ENCODE measurements at places on chromosomes 2 and 18.

GRCh38 chr2:69227716-69228115 is 159.3 kb downstream of the GFPT1 start:
- no peak for DNase-seq

- DNase-seq = no peak
These were observed 107.2 kb upstream of the SMAD2 start for GRCh38 chr18:48037481-48038271.

GRCh38 chr2:52423111-52423510 is 1344.5 kb upstream of the CHAC2 start:
- no peak for DNase-seq

DNA sequence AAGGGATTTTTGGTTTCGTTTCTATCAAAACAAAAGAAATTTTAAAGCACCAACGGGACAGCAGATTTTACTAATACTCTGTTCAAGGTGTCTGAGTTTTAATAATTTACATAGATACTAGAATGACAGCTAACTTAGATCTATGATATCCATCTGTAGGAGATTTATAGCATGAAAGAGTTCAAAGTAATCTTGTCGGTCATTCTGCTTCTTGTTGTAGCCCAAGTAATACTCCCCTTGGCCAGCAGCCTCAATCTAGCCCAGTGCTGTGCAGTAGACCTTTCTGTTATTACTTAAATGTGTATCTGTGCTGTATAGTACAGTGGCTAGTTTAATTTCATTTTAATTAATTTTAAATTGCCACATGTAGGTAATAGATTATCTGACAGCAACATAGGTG is 44.7 kb downstream of the ANKRD12 start:
- no peak for DNase-seq

Data from dorsolateral prefrontal cortex (tissue), 122 donors.